ENCODE measurements at places on chromosomes 12 and 14.

DNA sequence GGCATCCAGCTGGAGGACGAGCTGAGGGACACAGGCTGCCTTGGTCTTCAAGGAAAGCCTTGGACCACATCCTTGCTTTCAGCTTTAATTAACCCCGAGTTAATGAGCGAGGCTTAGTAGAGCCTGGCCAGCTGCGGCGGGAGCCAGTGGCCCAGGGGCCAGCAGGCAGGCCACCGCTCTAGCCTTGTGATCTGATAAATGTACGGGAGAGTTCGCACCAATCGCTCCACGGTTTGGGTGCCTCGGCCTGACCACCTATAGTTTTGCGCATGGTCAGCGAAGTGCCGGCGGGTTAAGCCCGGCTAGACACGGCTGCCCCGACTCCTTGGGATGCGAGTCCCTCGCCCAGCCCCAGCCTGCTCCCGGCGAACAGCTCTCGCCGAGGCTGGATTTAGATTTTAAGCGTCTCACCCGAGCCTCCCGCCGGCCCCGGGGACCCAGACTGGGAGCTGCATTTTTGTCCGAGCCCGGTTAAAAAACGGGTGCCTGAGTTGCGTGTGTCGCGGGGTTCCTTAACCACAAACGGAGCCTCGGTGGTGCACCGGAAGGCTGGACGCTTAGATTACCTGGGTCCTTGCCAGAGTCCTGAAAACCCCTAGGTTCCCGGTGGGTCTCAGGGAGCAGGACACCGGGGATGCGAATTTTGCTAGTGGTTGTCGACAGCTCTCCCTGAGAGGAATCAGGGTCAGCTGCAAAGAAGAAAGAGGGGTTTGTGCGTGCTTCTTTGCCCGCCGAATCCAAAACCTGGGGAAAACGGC is 2.9 kb upstream of the HOXC12 start:
- DNase-seq, result no peak

DNA sequence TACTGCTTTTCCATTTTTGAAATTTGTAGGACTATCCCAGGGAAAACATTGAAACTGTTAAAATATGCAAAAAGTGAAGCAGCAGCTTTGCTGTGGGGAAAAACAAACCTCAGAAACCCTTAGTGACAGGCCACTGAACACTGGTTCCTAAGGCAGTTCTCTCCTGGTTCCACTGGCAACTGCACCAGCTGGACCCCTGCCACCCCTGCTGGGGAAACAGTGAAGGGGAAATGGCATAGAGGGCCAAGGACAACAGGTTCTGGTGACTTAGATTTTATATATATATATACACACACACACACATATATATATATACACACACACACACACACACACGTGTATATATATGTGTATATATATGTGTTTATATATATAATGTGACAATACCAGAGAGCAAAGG is 16.2 kb upstream of the KRT7 start:
- no peak for DNase-seq

DNA sequence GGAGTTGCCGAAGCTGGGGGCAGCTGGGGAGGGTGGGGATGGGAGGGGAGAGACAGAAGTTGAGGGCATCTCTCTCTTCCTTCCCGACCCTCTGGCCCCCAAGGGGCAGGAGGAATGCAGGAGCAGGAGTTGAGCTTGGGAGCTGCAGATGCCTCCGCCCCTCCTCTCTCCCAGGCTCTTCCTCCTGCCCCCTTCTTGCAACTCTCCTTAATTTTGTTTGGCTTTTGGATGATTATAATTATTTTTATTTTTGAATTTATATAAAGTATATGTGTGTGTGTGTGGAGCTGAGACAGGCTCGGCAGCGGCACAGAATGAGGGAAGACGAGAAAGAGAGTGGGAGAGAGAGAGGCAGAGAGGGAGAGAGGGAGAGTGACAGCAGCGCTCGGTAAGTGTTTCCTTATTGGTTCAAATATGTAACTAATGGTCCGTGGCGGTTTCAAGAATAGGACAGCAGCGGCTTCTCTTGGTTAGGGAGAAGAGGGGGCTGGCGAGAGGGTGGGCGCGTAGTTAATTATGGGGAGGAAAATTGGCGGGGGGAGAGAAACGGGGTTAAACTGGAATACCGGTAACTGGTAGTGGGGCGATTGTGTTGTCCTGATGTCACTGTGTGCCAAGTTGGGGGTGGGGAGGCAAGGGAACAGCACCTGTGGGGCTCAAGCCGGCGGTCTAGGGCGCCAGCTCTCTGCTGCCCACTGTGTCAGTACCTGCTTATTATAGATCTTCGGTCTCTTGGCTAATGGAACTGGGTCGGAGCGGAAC is 8.4 kb downstream of the HOXC8 start:
- DNase-seq, result no peak

DNA sequence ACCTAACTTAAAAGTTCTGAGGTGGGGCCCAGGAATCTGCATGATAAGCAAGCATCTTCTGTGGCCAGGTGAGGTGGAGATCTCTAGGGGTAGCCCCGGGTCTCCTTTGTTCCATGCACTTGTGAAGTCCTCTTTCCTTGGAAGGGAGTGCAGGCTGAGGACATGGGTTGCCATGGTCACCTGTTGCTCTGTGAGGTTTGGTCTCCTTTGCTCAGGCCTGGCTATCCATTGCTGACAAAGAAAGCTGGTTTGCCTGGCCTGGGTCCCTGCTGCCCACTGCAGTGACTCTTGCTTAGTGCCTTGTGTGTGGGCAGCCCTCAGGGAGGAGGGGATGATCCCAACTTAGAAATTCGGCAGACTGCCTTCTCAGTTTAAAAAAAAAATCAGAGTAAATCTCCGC is 11.1 kb downstream of the NRXN3 start:
- DNase-seq, result no peak

DNA sequence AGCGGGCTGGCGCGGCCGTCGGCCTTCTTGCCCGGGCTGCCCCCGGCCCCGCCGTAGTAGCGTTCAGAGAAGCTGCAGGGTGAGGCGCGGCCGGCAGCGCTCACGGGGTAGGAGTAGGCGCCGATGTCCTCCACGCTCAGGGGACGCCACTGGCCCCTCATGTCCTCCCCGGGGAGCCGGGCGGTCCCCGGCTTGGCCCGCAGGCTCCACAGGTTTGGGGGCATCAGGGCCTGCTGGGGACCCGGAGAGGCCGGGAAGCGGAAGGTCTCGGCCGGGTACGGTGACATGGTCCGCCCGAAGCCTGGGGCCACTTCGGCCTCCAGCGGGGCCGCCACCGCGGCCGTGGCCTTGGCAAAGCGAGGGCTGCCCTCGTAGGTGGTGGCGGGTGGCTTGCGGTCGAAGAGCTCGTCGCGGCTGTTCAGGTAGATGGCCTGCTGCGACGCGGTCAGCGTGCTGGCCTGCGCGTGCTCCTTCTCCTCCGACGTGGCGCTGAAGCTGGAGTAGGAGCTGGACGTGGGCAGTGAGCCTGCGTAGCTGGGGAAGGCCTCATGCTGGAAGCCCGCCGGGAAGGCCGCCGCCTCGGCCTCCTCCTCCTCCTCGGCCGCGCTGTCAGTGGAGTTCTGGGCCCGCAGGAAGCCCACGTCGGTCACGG is 48.7 kb downstream of the BEGAIN start:
- DNase-seq, result no peak

GRCh38 chr14:68521961-68522509 is 270.8 kb downstream of the ZFP36L1 start:
- no peak for DNase-seq

DNA sequence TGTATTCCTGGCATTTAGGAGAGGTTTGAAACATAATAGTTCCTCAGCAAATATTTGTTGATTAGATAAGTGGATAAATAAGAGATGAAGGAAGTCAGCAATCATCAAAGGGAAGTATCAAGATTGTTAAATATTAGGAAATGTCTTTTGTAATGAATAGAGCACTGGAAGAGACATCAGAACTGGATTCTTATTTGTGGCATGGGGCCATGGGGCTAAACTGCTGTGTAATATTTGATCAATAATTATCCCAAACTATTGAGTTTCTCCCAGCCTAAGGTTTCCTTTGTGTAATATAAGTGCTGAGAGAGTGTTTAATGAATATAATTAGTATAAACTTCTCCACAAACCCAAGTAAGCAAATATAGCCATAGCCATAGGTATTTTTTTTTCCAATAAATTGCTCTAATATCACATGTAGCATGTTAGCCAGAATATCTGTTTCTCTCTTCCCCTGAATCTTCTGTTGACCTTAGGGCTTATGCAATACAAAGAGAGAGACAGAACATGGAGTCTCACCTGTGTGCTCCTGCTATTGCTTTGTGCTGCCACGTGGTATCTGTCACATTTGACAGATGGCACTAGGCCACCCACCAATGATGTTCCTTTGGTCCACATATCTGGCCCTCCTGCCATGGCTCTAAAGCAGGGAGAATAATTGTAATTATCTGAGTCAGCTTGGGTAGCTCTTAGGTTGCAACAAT is 658.7 kb downstream of the SOX5 start:
- no peak for DNase-seq
